Dermis microvascular lymphatic vessel endothelial cell (primary cell): ENCODE measurements at places on chromosomes 4 and X.

DNA sequence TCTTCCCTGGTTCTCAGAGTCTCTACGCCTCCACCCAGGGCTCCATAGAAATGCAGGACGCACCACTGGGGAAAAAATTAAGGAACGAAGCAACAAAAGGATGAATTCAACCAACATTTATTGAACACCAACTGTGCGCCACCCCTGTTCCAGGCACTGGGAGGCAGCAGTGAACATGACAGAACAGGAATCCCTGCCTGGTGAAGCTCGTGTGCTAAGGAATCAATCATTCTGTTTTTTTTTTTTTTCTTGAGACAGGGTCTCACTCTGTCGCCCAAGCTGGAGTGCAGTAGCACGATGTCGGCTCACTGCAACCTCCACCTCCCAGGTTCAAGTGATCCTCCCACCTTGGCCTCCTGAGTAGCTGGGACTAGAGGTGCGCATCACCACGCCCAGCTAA is 1.9 kb upstream of the FTSJ1 start:
- peak; percentile 26 for DNase-seq

DNA sequence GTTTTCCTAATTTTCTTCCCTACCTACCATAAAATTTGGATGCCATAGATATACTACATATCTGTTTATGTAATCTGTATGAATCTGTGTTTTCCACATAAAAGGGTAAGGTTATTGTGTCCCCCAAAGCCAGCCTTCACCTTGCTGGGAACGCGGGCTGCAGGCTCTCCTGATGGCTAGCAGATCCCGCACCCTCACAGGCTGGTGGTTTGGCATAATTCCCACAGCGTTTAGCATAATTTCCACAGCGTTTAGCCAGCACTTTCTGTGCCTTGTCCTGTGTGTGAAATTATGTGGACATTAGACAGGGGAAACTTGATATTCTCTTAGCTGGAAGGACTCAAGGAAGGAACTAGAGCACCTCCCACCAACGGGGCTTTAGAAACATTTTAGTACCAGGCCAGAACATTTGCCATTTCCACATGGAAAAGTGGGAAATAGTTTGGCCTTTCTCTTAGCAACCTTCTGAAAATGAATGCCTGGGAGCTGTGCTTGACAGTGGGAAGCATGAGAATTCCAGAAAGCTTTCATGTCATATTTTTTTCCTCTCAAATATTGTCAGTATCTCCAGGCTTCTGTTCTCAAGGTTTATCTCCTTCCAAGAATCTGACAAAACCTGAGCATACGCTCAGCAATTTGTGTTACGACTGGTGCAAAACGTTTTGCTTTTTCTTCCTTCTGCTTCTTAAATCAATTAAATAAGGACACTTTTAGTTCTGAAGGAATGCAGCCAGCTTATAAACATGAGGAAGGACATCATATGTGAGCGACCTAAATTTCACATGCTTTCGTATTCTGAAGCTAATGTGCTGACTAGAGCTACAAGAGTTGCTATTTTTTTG is 67.9 kb downstream of the STK32B start:
- no peak for DNase-seq

- no peak for DNase-seq
These were observed 103.4 kb downstream of the MFAP3L start for GRCh38 chr4:169922632-169923276.

- no peak for DNase-seq
These were observed 10.5 kb downstream of the SEPTIN11 start for GRCh38 chr4:76960014-76960413.
